ENCODE measurements at places on chromosomes 11 and 22. TPM values are rescaled to one million over a fixed set of nuclear protein-coding genes. Genes with fewer than 3 reads are reported as not detected.

The CCDC88B gene
- total RNA-seq = 127 TPM

The ACR gene
- not detected for total RNA-seq

The PTPRCAP gene
- 445 TPM for total RNA-seq

The LARGE2 gene
- total RNA-seq = 0.71 TPM

The PLEKHA7 gene
- 0.50 TPM for total RNA-seq

The SLC22A12 gene
- not detected for total RNA-seq

The PRR33 gene
- total RNA-seq = not detected

The SLC43A1 gene
- total RNA-seq = 26.4 TPM

The SLC29A2 gene
- 10.0 TPM for total RNA-seq

The TTC36 gene
- 0.37 TPM for total RNA-seq

The ZNF215 gene
- total RNA-seq = 1.3 TPM

The APOBEC3C gene
- total RNA-seq = 147 TPM

The PIH1D2 gene
- 0.24 TPM for total RNA-seq

Measured in activated CD8-positive, alpha-beta T cell treated with anti-CD3 and anti-CD28 coated beads, Interleukin-2, amount 10 ng/mL, durations not matched to agents 7 days and 5 days (primary cell).